Activated T-cell treated with anti-CD3 and anti-CD28 coated beads for 24 hours (primary cell): ENCODE measurements at places on chromosomes 5 and 9.

DNA sequence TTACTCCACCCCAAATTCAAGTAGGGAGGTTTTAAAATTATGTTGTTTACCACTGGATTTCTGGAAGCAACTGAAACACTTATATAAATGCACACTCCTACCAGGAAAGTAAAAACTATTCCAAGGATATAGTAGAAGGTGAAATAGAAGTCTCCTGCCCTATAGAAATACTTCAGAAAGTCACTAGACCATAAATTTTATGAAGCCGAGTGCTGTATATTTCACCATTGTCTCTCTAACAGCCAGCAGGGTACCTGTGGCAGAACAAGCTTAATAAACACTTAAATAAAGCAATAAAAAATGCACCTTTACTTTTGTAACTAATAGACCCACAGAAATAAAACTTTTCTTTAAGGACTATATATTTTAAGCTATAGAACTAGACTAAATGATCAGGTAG, 631.6 kb downstream of the PDE4D start:
- no peak for DNase-seq

GRCh38 chr9:7316166-7316795, 483.3 kb downstream of the DMAC1 start:
- no peak for DNase-seq

DNA sequence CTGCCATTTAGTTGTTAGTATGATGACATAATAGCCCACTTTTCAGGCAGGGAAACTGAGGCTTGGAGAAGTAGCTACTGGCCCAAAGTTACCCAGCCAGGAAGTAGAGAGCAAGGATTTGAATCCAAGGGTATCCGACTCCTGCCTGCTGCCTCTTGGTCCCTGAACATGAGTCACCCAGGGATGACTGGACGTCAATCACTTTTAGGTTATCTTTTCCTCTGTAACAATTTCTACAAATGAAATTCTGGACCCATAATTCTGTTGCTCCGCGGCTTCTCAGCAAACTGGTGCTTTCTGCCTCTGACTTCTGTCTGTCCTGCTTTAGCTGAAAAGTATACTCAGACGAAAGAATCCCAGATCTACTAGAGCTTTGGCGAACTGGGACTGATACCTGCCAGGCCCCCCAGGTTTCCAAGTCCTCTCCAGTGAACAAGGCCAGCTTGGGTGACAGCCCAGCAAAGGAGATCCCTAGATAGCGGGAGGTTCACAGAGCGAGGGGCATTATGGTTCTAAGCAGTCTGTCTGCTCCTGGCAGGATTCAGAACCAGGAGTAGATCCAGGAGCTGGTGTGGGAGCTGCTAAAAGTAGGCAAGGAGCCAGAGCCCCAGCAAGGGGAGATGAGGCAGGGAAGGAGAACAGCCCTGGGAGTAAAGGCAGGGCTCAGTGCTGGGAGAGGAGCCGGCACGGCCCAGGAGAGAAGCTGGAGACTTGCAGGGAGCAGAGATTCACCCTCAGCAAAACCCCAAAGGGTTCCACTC, 20.6 kb downstream of the OLFML2A start:
- DNase-seq = no peak

DNA sequence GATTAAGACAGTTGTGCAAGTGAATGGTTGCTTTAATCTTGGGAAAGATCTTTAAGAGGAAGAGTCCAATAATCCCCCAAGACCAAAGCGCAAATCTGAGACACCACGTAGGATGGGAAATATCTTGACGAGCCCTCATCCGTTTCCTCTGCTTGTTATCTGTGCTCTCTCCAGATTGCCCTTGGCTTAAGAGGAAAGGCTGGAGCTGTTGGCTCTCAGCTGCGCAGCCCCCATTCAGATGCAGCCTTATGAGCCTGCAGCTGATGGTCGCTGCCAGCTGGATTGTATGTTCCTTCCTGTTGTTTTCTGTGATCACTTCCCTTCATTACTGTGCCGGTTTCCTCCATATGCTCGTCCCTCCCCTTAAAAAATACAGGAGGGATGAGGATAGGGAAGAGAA, 47.7 kb downstream of the PWWP2A start:
- DNase-seq = no peak

GRCh38 chr5:118009741-118010297, 978.5 kb downstream of the DTWD2 start:
- no peak for DNase-seq

- DNase-seq = no peak
Observed at GRCh38 chr5:39080597-39081204, 6.5 kb upstream of the RICTOR start.

DNA sequence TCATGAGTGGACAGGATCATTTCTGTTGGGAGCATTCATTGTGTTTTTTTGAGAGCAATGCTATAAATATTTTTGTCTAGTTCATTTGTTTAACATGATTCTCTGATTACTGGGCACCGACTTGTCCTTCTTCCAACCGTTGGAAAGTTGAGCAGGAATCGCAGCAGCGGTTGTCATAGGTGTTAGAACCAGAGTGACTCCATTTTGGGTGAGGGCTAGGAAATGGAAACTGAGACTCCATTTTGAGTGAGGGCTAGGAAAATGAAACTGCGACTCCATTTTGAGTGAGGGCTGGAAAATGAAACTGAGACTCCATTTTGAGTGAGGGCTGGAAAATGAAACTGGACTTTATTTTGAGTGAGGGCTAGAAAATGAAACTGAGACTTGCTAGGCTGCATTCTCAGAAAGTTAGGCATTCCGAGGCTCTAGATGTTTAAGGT, 100.6 kb downstream of the ICE1 start:
- peak; percentile 1 for DNase-seq

DNA sequence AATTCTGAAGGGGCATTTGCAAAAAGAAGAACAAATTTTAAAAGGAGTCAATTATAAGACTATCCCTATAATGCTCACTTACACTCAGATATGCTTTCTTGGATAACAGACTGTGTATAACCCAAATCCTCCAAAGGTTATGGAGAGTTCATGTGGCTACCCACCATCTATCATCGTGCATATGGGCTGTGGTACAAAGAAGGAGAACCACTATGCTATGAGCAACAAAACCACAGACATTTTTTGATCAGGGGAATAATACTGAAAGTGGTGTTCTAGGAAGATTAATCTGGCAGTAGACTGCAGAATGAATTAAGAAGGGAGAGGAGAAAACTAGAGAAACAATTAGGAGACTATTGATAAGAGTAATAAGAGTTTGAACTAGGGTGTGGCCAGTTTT, 16.8 kb downstream of the NR3C1 start:
- no peak for DNase-seq

GRCh38 chr9:134188386-134189144, 24.2 kb upstream of the RNU6ATAC start:
- DNase-seq = no peak

DNA sequence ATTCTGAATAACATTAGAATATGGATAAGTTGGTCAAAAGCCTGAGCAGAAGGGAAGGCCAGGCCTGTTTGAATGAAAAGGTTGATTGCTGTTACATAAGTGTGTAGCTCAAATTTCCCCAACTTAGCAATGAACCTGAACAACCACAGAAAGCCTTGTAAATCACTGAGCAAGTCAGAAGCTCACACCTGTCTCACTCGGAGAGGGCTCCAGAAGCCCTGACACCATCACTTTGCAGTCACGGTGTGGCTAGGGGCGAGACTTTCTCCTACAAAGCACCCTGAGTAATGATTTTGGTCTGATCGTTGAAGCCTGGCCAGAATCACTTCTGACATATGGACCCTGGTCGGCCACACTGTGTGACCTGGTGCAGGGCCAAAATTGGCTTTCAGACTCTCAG, 62.0 kb downstream of the MTX3 start:
- no peak for DNase-seq

GRCh38 chr5:73122875-73123810, 2.8 kb downstream of the TMEM171 start:
- DNase-seq = no peak

GRCh38 chr5:141492168-141492885, 3.4 kb downstream of the PCDHGC5 start:
- no peak for DNase-seq

DNA sequence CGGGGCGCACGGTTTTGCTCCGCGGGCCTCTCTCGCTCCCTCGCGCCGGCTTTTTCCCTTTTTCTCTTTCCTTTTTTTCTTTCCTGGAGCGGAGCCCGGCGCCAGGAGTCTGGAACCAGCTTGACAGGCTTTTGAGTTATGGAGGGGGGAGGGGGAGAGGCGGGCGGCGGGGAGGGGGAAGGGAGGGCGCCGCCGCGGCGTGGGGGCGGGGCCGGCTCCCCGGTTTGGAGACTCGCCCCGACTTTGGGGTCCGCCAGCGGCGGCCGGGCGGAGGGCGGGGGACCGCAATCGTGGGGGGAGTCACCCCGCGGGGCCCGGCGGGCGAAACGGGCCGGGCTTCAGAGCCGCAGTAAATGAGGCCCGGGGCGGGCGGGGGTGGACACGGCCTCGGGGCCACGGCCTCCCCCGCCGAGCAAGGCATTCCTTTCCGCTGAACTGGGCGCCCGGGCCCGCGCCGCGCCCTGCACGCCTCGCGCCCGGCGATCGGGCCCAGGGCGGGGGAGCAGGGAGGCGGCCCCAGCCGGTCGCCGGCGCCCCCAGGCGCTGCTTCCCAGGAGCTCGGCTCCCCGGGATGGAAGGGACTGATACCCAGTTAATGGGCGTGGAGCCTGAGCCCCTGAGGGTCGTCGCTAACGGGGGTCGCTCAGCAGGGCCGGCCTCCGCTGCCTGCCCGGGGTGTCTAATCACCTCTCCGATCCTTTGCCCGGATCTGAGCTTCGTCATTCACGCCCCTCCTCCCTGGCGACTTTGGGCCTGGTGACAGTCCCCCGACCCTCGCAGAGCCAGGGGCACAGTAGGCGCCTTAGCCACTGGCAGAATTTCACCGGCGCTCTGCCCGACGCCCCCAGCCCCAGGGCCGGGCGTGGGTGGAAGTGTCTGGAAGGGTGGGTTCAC, 138.1 kb downstream of the C9orf50 start:
- no peak for DNase-seq

GRCh38 chr5:40124367-40124766, 555.3 kb upstream of the PTGER4 start:
- no peak for DNase-seq

DNA sequence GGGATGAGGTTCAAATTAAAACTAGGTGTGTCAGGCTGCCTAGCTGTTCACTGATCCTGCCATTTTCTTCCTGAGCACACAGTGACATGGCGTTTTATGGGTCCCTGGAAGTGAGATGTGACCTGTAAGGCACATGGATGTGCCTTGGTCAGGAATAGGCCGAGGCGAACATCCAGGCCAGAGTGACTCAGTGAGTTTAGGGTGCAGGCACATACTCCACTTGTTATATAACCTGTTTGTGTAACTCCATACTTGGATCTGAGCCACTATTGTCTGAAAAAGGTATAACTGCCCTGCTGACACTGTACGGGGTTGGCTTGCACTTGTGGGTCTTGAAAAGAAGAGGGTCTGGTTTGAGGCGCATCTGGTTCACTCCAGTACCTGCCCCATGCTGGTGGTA, 150.1 kb upstream of the ADAMTS16 start:
- no peak for DNase-seq

GRCh38 chr9:98809311-98810101, 2.0 kb downstream of the GALNT12 start:
- no peak for DNase-seq

DNA sequence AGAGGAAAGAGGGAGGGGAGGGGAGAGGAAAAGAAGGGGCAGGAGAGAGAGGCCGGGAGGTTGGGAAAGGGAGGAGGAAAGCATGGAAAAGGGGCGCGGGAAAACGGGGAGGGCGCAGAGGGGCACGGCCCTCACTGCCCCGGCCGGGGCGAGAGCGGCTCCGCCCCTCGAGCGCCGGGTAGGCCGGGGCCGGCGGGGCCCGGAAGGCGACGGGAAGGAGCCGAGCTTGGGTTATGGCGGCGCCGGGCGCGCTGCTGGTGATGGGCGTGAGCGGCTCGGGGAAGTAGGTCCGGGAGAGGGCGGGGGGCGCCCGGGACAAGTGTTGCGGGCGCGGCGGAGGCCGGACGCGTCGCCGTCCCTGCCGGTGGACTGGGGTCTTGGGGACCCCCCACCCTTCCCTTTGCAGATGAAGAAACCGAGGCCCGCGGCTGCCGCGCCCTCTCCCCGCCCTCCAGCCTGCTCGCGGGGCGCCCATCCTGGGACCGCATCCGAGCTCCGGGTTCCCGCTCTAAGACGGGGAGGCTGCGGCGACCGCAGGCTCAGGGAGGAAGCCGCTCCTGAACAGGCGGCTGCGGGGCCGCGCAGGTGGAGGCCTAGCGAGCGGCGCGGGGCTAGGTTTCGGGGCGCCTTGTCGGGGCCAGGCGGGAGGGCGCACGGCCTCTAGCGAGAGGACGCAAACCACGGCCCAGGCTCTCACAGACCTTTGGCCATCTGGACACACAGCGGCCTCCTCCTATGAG, at the start of gene IDNK:
Gene IDNK (plus strand): TSS at position 205 of the 740 bp plus-strand sequence. CDS start 29 bp downstream, at position 234.
- peak; percentile 53 for DNase-seq

GRCh38 chr5:91151947-91152346, 231.2 kb downstream of the ARRDC3 start:
- DNase-seq = no peak

DNA sequence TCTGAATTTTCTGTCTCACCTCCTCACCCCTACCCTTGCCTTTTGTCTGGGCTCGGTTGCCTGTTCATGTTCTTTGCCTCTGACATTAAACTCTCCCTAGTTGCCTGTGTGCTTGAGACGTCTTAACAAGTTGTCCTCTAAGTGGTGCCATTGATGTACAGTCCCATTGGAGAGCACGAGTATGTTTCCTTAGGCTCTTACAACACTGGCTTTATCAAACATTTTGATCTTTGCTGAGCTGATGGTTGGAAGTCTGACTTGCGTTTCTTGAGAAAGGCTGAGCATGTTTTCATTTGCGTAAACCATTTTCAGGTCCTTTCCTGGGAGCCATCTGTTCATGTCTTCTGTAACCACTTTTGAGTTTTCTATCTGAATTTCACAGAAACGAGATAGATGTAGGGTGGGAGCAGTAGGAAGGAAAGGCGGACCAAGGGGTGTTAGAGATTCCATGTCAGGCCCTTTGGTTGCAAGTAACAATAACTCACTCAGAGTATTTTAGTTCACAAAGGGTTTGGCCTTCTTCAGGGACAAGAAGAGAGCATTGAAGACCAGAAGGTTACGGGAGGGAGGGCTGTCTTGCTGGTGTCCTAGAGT, 35.4 kb downstream of the OTULIN start:
- no peak for DNase-seq

- DNase-seq = no peak
Observed at GRCh38 chr9:68706363-68707201, 1.5 kb downstream of the PIP5K1B start.
